CD4-positive, alpha-beta T cell treated with Interleukin-21 for 1 hour (primary cell): ENCODE measurements at places on chromosomes 7 and 10.
A peak's percentile ranks its signal among the peaks of the same experiment; 100 is the strongest.

GRCh38 chr7:2172311-2173188 lies 60.2 kb downstream of the MAD1L1 start:
- no peak for DNase-seq

DNA sequence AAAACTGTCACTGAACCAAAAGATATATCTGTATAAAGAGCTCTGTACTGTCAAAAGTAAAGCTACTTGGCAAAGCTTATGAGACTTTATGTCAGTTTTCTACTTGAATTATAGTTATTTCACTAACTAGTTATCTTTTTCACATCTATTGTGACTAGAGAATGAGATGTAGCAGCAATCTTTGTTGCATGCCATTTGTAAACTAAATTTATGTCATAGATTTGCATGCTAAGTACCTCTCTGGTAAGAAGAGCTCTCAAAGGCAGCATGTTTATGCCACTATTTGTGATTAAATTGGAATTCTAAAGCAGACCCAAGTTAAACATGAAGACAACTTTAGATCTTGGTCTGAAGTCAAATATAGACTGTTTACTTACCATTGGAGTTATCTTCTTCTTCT lies 300.6 kb downstream of the CNTNAP2 start:
- no peak for DNase-seq

DNA sequence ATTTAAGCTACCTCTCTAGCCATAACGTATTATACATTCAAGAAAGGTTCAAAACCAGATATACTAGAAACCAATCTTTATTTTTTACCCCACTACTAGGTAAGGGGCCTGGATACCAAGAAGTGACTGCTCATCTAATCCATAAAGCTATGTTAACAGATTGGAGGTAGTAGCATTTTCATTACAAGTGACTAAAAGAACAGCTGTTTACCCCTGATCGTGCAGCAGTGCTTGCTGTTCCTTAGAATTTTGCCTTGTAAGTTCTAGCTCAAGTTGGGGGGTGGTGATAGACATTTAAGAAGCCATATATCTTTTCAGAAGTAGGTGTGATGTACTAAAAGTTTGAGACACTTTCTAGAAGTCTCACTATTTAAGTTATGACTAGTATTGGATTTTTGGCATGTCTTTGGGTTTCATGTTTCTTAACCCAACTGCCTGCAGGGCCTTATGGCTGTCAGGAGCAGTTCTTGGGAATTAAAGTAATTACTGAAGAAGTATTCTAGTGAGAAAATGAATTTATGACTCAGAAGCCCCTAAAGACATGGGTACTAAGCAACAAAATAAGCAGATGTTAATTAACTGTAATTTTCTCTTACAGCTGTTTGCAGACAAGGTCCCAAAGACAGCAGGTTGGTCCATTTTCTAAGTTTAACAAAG lies 2.3 kb downstream of the PPIA start:
- DNase-seq: no peak

- no peak for DNase-seq
These were observed 65.5 kb downstream of the CYCS start for GRCh38 chr7:25059576-25059975.

GRCh38 chr7:24828891-24829661 lies 71.8 kb upstream of the GSDME start:
- DNase-seq: no peak

DNA sequence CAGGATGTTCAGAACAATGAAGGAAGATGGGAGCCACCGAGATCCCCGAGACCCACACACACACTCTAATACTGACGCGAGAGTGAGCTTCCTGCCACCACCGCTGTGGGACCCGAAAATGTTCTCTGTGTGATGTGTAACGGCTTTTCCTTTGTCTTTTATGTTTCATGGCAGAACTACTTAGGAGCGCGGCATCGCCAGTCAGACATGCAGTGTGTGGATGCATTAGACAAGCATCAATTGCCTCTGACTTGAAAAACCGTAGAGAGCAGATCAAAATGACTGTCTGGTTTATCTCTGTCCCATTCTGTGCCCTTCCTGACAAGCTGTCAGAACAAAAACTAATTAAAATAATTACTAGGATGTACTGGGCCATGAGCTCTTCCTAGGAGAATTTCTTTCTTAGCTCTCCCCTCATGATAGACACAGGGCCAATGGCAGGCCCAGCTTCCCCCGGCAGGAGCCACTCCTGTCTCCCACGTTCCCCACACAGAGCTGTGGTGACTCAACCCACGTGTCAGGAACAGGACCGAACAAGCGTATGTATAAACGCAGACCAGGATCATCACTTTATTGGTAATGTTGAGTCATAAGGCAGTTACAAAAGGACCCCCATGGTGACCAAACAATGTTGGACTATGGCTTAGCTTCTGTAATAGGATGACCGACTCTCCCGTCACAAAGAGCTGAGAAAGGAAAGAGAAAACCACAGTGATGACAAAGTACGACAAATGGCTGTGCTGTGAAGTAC lies 705.0 kb downstream of the PARD3 start:
- DNase-seq: no peak

- DNase-seq: peak; percentile 39
These were observed at the start of gene CAV1 for GRCh38 chr7:116524609-116525297. TSS of gene CAV1 (plus strand) at chr7:116525036. CDS start at chr7:116525063, 27 bp downstream.

GRCh38 chr7:35714862-35715261 lies 19.9 kb upstream of the HERPUD2 start:
- no peak for DNase-seq

DNA sequence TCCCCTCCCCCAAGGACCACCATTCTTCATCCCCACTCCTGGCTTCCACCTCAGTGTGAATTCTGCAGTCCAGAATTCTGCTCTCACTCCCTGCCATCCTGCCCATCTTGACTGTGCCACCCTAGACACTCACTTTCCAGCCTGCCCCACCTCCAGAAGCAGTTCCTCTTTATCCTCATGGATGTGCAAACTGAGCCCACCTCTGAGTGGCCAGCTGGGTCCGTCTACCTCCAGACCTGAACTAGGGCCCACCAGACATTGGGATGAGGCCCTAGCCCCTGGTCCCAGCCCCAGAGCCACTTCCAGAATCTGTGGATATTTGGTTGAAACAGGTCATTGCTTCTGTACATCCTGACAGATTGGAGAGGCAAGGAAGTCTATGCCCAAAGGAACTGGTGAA lies 58.5 kb downstream of the GRID1 start:
- DNase-seq: no peak

- DNase-seq: no peak
These were observed 17.3 kb downstream of the OPALIN start for GRCh38 chr10:96341219-96342182.

GRCh38 chr7:117962366-117962994 lies 89.2 kb upstream of the CTTNBP2 start:
- no peak for DNase-seq

DNA sequence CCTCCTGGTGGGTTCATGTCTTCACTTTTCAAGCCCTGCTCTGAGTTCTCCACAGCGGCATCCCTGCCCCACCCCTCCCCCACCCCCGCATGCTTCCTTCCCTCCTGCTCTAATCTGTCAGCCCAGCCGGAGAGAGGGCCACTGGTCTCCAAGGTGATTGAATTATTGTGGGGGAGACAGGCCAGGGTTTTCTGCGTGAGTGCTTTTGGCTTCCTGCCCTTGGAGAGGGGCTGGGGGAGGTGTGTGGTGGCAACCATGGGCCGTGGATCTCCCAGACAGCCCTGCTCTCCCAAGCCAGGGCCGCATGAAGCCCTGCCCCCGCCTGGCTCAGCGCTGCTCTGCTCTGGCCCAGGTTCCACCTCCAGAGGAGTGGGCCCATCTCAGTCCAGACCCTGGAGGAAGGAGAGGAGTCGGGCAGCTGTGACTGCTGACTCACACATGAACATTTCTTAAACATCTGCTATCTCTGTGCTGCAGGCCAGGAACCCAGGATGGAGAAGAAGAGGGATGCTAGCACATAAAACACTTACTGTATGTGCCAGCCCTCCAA lies 109.9 kb downstream of the ZMIZ1 start:
- no peak for DNase-seq

- no peak for DNase-seq
These were observed 668.5 kb upstream of the AUTS2 start for GRCh38 chr7:68929781-68930261.

DNA sequence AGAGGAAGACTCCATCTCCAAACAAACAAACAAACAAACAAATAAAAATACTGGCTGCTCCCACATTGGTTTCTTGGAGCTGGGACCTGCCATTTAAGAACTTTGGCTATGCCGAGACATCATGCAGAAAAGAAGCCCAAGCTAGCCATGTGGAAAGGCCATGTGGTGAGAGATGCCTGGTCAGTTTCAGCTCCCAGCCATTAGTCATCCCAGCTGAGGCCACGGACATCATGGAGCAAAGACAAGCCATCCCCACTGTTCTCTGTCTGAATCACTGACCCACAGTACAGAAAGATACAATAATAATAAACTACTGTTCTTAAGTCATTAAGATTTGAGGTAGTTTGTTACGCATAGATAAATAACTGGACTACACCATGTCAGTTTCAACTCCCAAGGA lies 70.0 kb upstream of the PCBD1 start:
- no peak for DNase-seq

DNA sequence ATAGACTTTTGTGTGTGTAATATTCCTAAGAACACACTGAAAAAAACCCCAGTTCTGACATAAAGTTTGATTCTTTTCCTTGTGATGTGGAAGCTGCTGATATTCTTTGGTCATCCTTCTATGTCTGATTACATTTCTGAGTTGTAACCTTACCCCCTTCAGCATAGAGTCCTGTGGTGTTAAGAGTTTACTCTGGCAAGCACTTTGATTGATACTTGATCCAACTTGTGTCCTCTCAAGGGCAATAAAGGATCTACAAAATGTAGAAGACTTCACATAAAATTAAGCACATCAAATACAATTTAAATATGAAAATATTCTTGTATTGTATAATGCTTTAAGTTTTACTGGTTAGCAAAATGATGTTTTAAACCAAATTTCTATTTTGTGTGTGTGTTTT lies 221.7 kb upstream of the DKK1 start:
- no peak for DNase-seq

DNA sequence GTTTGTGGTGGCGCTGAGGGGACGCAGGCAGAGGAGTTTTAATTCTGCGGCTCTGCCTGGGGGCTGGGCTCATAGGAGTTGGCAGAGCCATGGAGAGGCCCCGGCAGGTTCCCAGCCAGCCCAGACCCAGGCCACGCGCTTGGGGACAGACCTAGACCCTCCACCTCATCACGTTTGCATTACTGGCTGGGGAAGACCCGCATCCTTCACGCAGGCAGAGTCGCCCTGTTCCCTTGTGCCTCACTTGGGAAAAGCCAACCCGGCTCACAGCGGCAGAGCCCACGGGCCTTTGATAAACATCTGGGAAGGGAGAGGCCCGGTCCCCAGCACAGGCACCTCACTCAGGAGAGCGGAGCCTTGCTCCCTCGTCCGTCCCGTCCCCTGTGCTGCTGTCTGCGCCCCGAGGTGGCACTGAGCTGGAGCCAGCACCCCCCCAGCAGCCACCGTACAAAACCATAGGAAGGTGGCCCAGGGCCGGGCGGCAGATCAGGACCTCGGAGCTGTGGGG lies 112.8 kb downstream of the CYTH3 start:
- DNase-seq: no peak

GRCh38 chr7:116257156-116257555 lies 46.8 kb downstream of the TES start:
- no peak for DNase-seq

- DNase-seq: no peak
These were observed 583.5 kb upstream of the SEMA3D start for GRCh38 chr7:85770332-85770731.

GRCh38 chr10:122042836-122043235 lies 53.9 kb downstream of the TACC2 start:
- no peak for DNase-seq

GRCh38 chr7:132169730-132170129 lies 406.5 kb downstream of the PLXNA4 start:
- no peak for DNase-seq
